Skin of body (tissue), 3 donors: ENCODE measurements at places on chromosomes 7 and 10. TPM values are rescaled to one million over a fixed set of nuclear protein-coding genes. Genes with fewer than 3 reads are reported as not detected.

- no peak for DNase-seq
Observed at GRCh38 chr7:54712820-54713219, 46.2 kb downstream of the SEC61G start.

GRCh38 chr7:106126170-106126938 lies 14.2 kb upstream of the SYPL1 start:
- DNase-seq, result no peak

TAS2R5 gene
- total RNA-seq, result 2.8 TPM

DNA sequence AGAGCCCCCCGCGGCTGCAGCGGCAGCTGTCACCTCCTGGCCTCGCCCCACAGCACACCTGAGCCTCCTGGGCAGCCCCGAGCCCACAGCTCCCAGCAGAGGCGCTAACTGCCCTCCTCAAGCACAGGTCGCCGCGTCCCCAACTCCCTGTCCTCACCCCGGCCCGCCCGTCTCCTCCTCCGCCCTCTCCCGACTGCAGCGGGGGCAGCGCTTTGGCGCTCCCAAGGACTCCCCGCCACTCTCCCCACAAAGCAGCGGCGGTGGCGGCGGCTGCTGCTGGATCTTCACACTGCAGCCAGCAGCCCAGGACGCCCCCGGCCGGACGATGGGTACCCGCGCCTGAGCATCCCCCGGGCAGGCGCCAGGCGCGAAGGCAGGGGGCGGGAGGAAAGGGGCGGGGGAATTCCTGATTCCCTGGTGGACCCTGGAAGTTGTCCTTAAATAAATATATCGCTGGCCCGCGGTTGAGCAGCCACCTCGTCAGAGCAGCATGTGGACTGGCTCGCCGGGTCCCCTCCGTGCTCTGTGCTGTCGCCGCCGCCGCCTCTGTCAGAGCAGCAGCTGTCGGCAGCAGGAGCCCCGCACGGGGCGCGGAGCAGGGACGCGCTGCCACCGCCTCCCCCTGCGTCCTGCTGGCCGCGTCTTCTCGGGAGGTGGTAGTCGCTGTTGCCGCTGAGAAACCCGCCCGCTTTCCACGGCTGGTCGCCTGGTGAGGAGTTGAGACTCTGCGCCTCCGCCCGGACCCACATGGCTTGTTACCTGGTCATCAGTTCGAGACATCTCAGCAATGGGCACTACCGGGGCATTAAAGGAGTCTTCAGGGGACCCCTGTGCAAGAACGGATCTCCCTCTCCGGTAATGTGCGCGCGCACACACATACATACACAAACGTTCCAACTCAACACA lies at the start of gene ZNF804B:
Gene ZNF804B (plus strand): TSS at position 471 of the 906 bp plus-strand sequence. CDS start 277 bp downstream, at position 748.
- no peak for DNase-seq

- no peak for DNase-seq
Observed at GRCh38 chr7:149130572-149131198, 4.6 kb upstream of the ZNF425 start.

- no peak for DNase-seq
Observed at GRCh38 chr7:69434398-69434815, 163.9 kb upstream of the AUTS2 start.

DNA sequence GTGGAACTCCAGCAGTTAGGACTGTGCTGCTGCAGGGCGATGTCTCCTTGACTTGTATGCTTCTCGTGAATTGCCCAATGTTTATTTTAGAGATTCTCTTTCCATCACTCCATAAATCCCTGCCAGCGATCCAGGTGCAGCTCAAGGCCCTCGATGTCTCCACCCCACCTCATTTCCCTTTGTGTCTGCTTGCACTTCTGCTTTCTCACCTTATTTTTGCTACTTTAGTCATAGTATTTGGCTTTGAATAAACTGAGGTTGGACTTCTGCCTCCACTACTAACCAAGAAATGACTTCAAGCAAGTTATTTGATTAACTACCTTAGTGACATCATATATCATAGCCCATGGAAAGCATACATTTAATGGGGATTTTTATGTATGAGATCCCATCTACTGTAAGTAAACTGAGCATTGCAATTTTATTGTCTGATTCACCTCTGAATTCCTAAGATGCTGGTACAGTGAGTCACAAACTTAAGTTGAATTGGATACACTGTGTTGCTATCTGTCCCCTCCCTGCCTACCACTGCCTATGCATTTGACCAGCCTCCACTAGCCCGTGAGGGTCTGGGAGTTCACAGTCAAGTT lies 255.8 kb downstream of the ABCA13 start:
- DNase-seq, result no peak

TRPV5 gene
- total RNA-seq, result 0.10 TPM
